Temporal lobe (tissue), 4 donors: ENCODE measurements at places on chromosomes 16 and 17. TPM values are rescaled to one million over a fixed set of nuclear protein-coding genes. Genes with fewer than 3 reads are reported as not detected.

Gene MLKL
- 0.74 TPM for total RNA-seq

Gene TMEM88
- 0.49 TPM for total RNA-seq

Gene CCL1
- total RNA-seq: not detected

Gene SLC47A2
- 0.74 TPM for total RNA-seq

Gene HBA2
- total RNA-seq: 393 TPM

Gene TBC1D3I
- 0.49 TPM for total RNA-seq

Gene ARHGDIG
- 29.5 TPM for total RNA-seq

Gene DPEP3
- 0.25 TPM for total RNA-seq

Gene TPSAB1
- not detected for total RNA-seq

Gene TBC1D3D
- not detected for total RNA-seq

Gene ZFHX3
- 4.7 TPM for total RNA-seq

Gene CSH1
- total RNA-seq: not detected

Gene SEZ6
- total RNA-seq: 57.3 TPM

Gene TMC7
- total RNA-seq: 3.0 TPM

Gene C17orf107
- 3.7 TPM for total RNA-seq

Gene MLYCD
- total RNA-seq: 2.5 TPM

Gene PLK1
- 2.7 TPM for total RNA-seq

Gene COA3
- 56.1 TPM for total RNA-seq

Gene MILR1
- total RNA-seq: 0.98 TPM

Gene HBA1
- total RNA-seq: 167 TPM

Gene KRTAP9-8
- total RNA-seq: not detected
